ENCODE measurements at places on chromosomes 12 and 14.

GRCh38 chr12:86669010-86669409 lies 412.8 kb upstream of the MGAT4C start:
- no peak for DNase-seq

GRCh38 chr14:75566321-75566720 lies 12.1 kb upstream of the FLVCR2 start:
- DNase-seq, result no peak

- DNase-seq, result no peak
These were observed 162.9 kb upstream of the SYT10 start for GRCh38 chr12:33602515-33602914.

- DNase-seq, result peak; percentile 90
These were observed 8.7 kb downstream of the SYNE3 start for GRCh38 chr14:95507701-95508103.

DNA sequence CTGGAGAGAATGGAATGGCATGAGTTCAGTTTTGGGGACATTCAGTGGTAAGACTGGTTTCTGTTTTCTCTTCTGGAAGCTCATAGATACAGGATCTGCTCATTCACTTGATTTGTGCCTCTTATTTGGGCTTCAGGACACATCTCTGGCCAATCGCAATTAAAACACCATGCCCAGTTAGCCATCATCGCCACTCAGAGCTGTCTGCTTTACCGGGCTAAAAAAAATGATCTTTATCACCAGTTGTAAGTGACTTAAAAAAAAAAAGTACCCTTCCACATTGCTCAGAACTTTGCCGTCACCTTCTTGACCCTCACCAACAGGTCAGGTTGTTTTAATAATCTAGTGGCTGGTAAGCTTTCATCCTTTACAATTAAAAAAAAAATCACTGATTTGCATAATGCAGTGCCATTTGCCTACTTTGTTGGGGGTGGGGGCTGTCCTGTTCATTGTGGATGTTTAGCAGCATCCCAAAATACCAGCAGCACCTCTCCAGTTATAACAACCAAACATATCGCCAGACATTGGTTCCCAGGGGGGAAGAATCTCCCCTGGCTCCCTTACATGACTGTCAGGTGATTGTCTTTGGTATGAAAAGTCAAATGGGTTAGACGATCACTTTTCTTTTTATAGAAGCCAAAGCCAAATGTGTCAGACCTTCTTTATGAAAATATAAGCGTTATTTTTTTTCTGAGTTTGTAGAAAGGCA lies 150.1 kb downstream of the PRKCH start:
- no peak for DNase-seq

- no peak for DNase-seq
These were observed 55.7 kb downstream of the TRIM9 start for GRCh38 chr14:51039252-51039651.

GRCh38 chr12:59643550-59643949 lies 47.7 kb downstream of the SLC16A7 start:
- DNase-seq, result no peak

GRCh38 chr12:99024870-99025269 lies 379.8 kb downstream of the APAF1 start:
- DNase-seq, result no peak

DNA sequence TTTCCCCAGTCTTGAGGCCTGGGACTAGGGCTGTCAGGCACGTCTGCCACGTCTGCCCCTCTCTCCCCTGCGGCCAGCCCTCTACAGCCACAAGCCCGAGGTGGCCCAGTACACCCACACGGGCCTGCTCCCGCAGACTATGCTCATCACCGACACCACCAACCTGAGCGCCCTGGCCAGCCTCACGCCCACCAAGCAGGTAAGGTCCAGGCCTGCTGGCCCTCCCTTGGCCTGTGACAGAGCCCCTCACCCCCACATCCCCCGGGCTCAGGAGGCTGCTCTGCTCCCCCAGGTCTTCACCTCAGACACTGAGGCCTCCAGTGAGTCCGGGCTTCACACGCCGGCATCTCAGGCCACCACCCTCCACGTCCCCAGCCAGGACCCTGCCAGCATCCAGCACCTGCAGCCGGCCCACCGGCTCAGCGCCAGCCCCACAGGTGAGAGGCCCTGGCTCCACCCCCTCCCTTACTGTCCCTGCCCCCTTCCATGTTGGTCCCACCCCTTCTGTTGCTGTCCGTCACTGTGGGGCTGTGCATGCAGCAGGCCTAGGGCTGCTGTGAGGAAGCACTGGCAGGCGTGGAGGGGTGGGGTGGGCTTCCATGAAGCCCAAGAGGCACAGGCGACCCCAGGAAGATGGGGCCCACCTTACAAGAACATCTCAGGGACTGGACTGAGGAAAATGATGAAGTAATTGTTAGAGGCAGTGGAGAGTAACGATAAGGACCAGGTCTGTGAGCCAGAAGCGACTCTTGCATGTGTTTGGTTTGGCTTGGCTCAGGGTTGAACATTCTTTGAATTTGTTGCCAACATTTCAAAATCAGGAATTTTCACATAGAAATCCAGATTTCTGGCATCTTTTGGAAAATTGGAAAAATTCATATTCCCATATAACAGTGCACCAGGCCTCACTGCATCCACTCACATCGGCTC lies 16.8 kb downstream of the C12orf43 start:
- peak; percentile 57 for DNase-seq

DNA sequence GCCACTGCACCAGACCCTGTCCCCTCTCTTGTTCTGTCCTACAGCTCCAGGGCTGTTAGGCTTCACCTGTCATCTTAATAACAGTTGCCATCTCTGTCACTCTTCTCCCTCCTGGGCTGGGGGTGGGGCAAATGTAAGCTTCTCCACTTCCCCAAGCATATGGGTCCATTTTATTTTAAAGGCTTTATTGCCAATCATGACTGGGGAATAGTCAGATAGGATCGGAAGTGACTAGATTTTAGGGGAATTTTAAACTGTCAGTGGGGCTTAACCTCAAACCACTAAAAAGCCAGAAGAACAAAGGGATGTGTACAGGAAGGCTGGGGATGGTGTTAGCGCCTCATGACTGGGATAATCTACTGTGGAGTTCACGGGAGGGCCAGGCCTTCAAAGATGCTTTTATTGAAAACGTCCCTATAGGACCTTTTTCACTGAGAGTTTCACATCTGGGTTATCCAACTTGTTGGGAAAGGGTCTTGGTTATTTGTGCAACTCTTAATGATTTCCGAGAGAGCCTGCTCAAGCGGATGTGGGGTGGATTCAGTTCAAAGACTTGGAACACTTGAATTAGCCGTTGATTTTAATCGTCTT lies 41.6 kb downstream of the CHST11 start:
- DNase-seq, result no peak

DNA sequence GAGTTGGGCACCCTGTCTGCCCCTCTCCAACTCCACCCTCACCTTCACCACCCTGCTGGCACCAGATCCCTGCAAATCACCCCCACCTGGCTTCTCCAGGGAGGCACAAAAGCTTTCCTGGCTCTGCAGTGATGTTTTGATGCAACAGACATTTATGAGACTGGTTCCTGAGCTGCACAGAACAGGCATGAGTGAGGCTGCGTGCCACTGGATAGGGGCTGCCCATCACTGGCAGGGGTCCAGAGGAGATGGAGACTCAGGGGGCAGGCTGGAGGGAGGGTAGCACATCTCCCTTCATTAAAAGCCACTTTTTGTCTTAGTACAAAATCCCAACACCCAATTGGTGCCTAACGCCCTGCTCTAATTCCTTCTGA lies 17.3 kb upstream of the ZDHHC22 start:
- no peak for DNase-seq

- DNase-seq, result peak; percentile 65
These were observed 47.9 kb upstream of the PLEKHG7 start for GRCh38 chr12:92654929-92655328.

GRCh38 chr12:115411121-115411520 lies 727.1 kb upstream of the TBX3 start:
- DNase-seq, result no peak

DNA sequence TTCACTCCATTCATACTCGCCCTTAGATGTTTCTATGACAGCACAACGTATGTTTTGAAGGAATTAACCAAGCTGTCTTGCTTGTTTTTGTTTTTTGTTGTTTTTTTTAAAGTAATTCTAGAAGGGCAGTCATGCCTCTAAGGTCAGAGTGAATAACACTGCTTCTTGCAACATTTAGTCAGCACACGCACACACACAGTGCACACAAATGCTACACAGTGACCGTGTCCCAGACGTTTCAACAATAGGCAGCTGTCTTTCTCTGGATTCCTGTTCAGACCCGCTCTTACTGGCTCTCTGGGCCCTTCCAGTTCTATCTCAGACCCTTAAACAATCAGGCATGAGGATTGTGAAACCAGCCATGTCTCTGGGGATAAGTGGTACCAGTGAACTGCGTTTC lies 351.0 kb upstream of the FKBP4 start:
- peak; percentile 5 for DNase-seq

DNA sequence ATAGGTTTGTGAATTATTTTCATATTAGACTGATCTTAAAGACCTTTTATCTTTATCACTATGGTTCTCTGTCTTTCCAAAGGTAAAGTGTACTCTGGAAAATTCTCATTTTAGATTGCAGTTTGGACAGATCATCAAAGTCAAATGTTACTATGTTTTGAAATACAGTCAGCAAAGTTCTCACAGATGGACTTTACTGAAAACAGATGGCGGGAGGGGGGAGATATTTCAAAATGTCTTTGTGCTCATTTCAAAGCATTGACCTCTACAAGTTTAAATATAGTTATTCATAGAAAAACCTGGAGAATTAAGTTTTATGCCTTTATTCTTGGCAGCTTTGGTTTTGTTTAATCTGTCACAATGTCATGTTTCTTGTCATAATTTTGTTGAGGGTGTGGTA lies 51.8 kb upstream of the LRTM2 start:
- DNase-seq, result peak; percentile 79

DNA sequence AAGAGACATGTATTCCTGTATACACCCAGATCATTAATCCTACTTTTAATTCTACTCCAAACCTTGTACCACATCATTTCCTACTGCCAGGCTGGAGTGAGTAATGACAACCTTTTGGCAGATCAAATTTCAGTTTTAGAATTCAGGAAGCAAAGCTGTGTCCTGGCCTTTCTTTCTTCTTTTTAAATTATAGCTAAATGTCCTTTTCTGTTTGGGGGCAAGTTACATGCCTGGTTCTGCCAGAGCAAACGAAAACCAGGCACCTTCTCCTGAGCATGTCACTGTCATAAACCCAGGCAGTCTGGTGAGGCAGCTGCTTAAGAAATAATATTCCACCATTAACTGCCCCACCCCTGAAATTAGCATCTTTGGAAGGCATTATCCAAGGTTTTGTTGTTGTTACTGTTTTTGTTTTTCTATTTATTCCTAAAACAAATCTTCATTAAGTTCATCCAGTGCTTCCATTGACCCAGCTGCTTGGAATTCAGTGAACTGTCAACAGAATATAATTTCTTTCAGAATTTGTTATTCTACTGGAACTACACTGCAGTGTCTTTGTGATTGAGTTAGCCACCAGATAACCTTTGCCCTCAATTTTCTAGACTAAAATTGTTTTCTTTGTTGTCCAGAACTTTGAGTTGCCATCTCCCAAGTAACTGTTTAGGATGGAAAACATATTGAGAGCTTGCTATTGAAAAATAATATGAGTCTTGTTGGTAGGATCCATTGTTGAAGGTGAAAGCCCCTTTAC lies 33.2 kb downstream of the SAMD4A start:
- DNase-seq, result no peak

GRCh38 chr12:122880668-122881067 lies 15.3 kb downstream of the VPS37B start:
- peak; percentile 75 for DNase-seq

GRCh38 chr14:53772936-53773335 lies 183.7 kb downstream of the BMP4 start:
- no peak for DNase-seq

DNA sequence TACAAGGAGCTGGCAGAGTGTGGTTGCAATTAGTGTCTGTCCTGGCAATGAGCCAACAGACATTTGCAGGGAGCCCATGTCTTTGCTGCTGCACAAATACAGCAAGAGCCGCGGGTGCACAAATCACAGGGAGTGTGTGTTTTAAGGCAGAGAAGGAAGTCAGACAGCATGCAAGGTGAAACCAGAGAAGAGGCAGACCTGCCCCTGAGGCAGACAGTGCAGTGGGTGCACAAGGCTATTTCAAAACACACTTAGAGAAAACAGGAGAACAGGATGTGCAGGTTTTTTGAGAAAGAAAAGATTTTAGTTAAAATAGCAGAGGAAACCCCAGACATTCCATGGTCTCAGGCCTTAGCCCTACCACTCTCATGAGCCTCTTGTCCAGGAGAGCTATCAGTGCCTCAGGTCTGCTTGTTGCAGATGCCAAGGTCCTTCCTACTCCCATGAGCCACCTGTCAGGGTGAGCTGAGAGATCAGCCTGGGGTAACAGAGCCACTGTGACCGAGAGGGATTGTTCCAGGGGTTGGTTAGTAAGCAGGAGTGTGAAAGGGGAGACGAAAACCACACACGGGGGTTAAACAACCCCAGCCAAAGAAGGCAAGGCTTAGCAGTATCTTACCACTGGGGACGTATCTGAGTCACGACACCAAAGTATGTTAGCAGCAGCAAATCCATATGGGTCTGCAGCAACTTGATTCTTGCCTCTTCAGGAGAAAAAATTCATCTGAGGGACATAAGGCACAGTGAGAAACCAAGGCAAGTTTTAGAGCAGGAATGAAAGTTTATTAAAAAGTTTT lies 78.1 kb downstream of the C14orf132 start:
- DNase-seq, result no peak

- DNase-seq, result no peak
These were observed 172.4 kb downstream of the CALM1 start for GRCh38 chr14:90569201-90569600.

DNA sequence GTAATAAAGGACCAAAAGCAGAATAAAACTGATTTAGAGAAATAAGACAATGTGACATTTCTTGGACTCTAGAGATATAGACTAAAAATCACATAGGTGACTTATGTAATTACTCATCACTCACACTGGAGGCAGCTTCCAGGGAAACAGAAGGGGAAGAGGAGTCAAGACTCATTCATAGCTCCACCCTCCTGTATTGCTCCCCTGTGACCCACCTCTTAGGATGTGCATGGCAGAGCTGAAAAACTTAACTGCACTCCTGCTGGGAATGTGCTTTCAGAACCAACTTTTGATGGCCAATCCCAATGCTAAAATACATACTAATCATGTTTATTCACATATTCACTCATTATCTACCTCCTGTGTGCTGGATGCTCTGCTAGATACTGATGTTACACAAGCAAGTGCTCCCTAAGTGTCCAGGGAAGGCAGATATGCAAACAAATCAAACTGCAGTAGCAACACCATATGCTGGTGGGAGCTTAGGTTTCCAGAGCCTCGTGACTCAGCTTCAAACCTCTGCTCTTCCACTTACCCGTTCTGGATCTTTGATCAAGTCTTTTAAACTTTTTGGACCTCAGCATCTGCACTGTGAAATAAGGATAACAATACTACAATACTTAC lies 316.1 kb downstream of the GALC start:
- no peak for DNase-seq

- DNase-seq, result no peak
These were observed 1.7 kb downstream of the ERBB3 start for GRCh38 chr12:56081393-56082347.

- DNase-seq, result no peak
These were observed 95.2 kb downstream of the AACS start for GRCh38 chr12:125160281-125160955.

- no peak for DNase-seq
These were observed 15.3 kb downstream of the TNFAIP2 start for GRCh38 chr14:103138301-103139131.

- peak; percentile 85 for DNase-seq
These were observed at the start of gene SPPL3 for GRCh38 chr12:120904197-120904773. Gene SPPL3 (minus strand): TSS chr12:120904358. CDS start chr12:120903867, 491 bp downstream.

- no peak for DNase-seq
These were observed 368.0 kb downstream of the ALG10 start for GRCh38 chr12:34390171-34390841.

- no peak for DNase-seq
These were observed 77.7 kb upstream of the NEDD1 start for GRCh38 chr12:96829354-96829753.

Measured in foreskin fibroblast (primary cell).